ENCODE measurements at places on chromosomes 5 and 9.

DNA sequence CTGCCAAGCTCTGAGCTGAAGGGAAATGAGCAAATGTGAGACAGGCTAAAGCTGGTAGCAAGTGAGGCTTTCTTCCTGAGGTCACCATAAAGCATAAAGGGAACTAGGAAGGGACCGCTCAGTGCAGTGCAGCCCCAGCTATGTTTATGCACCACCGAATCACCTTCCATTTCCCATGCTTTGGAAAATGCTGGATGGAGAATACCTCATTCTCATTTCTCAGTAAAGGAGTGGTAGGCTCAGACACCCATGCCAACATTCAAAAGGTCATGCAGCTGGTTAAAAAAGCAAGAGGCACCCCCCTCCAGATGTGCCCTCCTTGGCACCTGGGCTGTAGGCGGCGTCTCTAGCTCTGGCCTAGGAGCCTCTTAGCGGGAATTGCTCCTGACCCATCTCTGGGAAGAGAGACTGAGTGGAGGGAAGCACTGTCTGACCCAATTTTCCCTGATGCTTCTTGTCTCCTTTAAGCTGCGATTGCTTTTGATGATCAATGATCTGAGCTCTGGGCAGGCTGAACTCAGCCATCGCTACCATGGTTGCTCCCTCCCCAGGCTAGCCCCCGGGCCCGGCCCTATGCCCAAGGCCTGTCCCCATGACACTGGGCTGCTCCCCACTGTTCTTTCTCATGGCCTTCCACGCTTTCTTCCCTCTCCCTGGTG, 58.7 kb downstream of the ZNF354C start:
- no peak for DNase-seq

DNA sequence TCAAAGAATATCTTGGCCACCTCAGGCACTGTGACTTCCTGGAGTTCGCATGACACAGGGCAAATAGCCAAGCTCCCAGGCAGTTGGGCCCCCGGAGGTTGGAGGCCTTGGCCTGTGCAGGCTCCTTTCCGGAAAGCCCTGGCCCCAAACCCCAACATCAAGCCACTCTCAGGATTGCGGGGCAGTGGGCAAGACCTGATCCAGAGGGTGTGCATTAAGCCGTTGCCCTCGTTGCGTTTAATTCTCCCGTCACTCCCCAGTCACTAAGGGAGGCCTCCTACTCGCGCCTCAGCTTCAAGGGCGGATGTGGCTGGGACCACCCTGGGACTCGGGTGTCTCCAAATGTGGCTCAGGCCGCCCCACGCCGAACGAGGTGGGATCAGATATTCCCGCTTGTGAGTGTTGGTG, 60.1 kb downstream of the TMEM174 start:
- no peak for DNase-seq

GRCh38 chr9:137138722-137139467, at the start of gene GRIN1:
Gene GRIN1, plus strand, starts transcription at chr9:137139154. Its CDS starts 333 bp downstream, at chr9:137139487.
- no peak for DNase-seq

DNA sequence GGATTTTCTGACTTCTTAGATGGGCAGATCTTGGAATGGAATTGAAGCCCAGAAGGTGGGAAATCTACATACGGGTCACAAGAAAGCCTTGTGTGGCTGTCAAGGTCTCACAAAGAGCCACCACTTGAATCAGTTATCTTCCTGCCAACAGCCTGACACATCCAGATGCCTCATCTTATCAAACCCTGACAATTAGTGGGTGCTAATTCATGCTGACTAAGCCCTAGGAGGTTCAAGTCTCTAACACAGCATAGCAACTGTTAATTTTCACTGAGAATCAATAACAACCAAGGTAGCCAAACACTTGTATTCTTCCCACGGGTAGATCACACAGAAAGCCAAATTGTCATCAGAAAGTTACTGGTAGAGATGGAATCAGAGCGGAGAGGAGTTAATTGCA, 222.2 kb downstream of the TMEM167A start:
- DNase-seq = no peak

GRCh38 chr5:128483738-128484137, 54.3 kb downstream of the FBN2 start:
- no peak for DNase-seq

- DNase-seq = no peak
Observed at GRCh38 chr5:6401410-6401809, 23.1 kb upstream of the MED10 start.

DNA sequence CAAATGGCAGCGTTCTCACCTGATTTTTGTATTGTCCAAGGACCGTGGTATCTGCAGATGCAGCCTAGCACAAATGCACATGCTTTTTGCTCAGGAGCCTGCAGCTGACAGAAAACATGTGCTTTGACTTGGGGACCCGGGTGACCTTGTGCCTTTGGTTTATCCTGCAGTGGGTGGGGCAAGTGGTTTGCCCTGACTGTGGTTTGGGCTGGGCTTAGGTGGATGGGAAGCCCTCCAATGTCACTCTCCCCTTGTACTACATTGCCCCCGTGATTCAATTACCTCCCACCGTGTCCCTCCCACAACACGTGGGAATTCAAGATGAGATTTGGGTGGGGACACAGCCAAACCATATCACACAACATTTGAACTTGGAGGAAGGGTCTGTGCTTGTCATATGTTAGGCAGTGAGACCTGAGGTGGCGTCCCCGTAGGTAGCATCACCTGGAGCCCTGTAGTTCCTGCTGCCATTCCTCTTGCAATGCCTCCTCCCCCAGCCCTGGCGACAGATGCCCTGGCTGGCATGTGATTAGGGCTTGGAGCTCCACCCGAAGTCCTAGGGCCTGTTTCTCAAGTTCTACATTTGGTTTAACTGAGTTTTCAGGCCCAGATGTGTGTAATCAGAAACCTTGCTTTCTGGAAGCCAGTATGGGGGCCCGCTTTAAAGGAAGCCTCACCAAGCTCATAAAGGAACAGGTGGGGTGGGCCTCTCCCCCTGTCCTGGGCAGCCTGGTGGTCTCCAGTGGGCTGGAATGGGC, 2.1 kb downstream of the ANKRD33B start:
- DNase-seq = peak; percentile 10

GRCh38 chr5:21159510-21160059, 1171.6 kb upstream of the CDH18 start:
- no peak for DNase-seq

DNA sequence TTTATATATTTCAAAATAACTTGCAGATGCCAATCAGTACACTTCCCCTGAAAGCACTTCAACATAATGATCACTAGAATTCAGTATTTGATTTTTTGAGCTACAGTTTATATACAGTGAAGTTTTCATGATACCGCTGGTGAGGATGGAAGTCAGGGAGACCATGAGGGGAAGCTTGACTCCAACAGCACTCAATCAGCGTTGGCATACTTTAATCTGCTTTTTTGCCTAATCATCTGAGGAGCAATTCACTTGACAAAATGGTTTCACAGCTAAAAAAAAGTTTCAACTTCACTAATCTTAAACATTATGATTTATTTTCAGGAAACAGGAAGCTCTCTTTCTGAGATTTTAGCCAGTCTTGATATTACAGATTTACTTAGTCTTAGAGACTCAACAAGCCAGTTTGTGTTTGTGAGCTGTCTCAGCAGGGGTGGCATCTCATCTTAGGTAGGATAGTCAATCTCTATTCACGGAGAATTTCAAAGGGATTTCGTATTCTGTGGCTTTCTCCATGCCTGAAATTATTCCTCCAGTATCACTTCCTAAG, 111.4 kb upstream of the ARRDC3 start:
- peak; percentile 60 for DNase-seq

DNA sequence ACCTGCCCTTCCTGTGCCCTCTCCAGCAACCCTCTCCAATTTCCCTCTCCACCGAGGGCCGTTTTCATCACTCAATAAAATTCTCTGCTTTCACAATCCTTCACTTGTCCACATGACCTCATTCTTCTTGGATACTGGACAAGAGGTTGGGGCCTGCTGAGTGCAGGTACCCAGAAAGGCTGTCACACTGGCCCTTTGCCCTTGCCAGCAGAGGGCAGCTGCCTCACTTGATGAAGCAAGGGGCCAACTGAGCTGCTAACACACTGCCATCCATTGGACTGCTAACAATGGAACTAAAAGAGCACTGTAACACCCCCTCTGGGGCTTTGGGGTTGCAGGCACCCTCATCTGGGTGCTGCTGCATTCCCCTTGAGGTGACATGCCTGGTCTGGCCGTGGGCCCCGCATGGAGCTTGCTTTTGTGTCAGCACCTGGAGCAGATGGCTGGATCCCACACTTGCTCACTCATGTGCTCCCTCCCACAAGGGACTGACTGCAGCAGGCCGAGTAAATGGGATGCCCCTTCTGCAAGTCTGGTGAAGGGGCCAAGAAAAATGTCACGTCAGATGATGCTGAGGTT, 308.1 kb upstream of the ADCY2 start:
- no peak for DNase-seq

DNA sequence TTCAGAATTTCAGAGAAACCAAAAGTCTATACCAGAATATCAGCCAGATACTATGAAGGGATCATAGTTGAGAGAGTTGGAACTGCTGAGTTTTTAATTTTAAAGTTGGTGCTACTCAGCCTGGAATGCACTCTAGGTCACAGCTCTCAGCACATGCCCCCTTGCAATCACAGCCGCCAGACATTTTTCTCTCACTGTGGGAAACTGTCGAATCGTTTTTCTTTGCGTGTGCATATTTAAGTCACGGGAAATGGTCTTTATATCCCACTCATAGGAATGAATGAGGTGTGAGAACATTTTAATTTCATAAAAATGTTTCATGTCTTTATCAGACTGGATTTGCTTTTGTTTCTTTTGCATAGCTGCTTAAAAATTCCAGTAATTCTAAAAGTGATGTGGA, 12.2 kb upstream of the SPDL1 start:
- DNase-seq = no peak

DNA sequence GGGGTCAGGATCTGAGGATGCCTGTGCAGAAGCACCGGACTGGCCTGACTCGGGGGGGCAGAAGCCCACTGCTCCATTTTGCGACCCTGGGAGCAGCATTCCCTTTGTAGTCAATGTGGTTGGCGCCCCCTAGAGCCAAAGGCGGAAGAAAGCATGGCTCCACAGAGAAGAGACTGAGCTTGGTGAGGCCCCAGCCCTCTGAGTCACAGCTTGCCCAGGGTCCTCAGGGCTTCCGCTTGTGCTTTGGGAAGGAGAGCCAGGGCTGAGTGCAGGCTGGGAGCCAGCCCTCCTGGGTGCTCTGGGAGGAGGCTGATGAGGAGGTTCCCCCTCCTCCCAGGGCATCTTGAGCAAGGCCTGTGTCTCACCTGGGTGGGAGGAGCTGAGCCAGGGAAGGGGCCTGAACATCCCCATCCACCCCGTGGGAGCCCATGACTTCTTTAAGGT, 5.5 kb upstream of the AQP3 start:
- peak; percentile 63 for DNase-seq

- DNase-seq = no peak
Observed at GRCh38 chr9:15276328-15276938, 30.6 kb downstream of the TTC39B start.

- DNase-seq = peak; percentile 82
Observed at GRCh38 chr5:124649491-124650146, 96.8 kb downstream of the ZNF608 start.

- no peak for DNase-seq
Observed at GRCh38 chr9:16487915-16488314, 382.6 kb downstream of the BNC2 start.

GRCh38 chr5:4375640-4376039, 764.5 kb upstream of the ADAMTS16 start:
- DNase-seq = no peak

GRCh38 chr5:151255621-151256286, 2.8 kb downstream of the GM2A start:
- DNase-seq = no peak

GRCh38 chr5:66993882-66994281, 202.7 kb downstream of the CD180 start:
- DNase-seq = no peak

- DNase-seq = no peak
Observed at GRCh38 chr9:9399982-9400381, 1212.8 kb downstream of the PTPRD start.

GRCh38 chr5:137346281-137346680, 152.8 kb downstream of the SPOCK1 start:
- no peak for DNase-seq

- no peak for DNase-seq
Observed at GRCh38 chr5:132199116-132199680, 28.5 kb downstream of the P4HA2 start.

DNA sequence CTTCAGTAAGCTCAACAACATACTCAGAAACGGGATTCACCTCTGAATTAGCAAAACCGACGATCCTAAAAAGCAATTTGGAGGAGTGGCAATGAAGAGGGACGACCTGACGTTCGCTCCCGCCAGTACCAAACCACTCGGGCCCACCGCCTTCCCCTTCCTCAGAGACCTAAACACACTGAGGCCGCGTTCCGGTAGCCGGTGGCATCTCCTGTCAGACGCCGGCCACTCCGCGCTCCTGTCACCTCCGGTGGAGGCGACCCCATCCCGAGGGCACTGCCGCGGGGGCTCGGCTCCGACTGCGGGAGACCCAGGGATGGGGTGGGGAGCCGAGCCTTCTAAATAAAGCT, 617 bp downstream of the PPP6C start:
- DNase-seq = peak; percentile 34

GRCh38 chr9:7164440-7165330, 406.9 kb downstream of the KDM4C start:
- no peak for DNase-seq

- DNase-seq = no peak
Observed at GRCh38 chr9:127140842-127141675, 18.6 kb upstream of the ANGPTL2 start.

GRCh38 chr9:13446938-13447842, 167.7 kb upstream of the MPDZ start:
- no peak for DNase-seq
